ENCODE measurements at places on chromosomes 3 and 15.

DNA sequence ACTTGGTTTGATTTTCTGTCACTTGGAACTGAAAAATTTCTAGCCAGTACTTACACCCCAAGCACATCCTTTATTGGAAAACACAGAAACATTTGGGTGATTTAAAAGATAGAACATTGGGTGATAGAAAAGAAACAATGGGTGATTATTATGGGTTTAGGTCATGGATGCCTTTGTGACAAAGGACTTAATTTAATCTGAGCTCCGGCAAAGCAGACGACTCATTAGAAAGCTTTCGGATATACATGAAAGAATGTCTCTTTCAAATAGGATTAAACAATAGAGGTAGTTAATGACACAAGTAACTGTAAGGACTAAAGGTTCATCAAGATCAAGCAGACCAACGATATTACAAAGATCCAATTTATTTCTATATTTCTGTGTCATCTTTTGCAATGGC is 37.3 kb upstream of the CNTN4 start:
- DNase-seq: no peak

DNA sequence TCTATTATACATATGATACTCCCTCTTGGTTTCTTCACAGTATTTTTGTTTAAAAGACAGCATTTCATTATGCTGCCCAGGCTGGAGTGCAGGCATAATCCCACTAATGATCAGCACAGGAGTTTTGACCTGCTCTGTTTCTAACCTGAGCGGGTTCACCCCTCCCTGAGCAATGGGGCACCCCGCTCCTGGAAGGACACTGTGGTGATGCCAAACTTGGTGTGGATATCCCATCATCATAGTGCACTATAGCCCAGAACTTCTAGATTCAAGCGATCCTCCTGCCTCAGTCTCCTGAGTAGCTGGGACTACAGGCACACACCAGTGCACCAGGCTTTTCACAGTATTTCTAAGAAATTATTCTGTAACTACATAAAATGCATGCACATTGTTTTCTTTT is 14.9 kb downstream of the COLQ start:
- DNase-seq: no peak

GRCh38 chr3:133695560-133696171 is 33.9 kb upstream of the TOPBP1 start:
- DNase-seq: no peak

GRCh38 chr3:172065527-172065926 is 26.1 kb downstream of the FNDC3B start:
- DNase-seq: no peak

DNA sequence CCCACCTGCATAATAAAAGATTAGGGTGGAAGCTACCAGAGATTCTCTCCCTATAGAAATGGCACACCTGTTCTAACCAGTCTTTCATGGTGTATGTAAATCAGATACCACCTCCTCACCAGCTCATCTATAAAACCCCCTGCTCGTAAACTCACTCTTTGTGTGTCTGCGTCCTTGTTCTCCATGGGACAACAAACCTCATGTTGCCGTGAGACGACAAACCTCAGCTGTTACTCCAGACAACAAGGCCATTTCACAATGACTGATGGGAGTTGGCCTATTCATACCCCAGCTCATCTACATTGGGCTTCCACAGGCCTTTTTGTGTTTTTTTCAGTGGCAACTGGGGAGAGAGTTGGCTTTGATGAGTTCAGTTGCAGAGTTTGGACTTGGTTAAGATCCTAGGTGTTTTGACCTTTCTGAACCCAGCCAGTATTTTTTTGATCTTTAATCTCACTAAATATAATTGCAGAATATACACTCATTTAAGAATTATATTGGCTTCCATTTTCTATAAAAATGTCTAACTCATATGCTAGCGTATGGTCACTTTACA is 96.6 kb upstream of the LRIG1 start:
- no peak for DNase-seq

GRCh38 chr3:38088126-38089078 is 48.5 kb downstream of the ACAA1 start:
- no peak for DNase-seq

- DNase-seq: peak; percentile 13
Observed at GRCh38 chr3:194282436-194283122, 68.5 kb downstream of the CPN2 start.

DNA sequence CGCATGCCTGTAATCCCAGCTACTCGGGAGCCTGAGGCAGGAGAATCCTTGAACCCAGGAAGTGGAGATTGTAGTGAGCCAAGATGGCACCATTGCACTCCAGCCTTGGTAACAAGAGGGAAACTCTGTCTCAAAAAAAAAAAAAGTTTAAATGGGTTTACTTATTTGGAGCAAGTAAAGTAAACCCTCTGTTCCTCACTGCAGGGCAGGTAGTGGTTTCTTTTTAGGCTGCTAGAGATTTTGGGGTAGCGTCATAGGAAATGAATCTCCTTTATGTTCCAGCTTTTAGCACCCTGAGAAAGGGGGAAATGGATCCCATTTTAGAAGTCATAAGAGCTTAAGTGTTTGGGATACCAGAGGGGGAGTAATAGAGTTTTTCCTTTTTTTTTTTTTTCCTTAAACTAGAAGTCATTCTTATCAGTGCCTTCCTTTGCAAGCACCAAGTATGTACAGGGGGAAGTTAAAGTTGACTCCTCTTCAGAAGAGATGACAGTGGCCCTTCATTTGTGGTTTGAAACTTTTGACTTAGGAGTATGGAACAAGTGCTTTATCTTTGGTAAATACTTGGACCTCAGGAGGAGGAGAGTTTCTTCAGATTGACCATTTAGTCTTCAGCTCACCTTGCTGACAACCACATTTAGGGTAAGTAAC is 8.0 kb downstream of the PXK start:
- no peak for DNase-seq

- DNase-seq: no peak
Observed at GRCh38 chr3:161069511-161070251, 35.5 kb downstream of the B3GALNT1 start.

GRCh38 chr3:194058189-194058571 is 77.8 kb upstream of the HES1 start:
- peak; percentile 26 for DNase-seq

DNA sequence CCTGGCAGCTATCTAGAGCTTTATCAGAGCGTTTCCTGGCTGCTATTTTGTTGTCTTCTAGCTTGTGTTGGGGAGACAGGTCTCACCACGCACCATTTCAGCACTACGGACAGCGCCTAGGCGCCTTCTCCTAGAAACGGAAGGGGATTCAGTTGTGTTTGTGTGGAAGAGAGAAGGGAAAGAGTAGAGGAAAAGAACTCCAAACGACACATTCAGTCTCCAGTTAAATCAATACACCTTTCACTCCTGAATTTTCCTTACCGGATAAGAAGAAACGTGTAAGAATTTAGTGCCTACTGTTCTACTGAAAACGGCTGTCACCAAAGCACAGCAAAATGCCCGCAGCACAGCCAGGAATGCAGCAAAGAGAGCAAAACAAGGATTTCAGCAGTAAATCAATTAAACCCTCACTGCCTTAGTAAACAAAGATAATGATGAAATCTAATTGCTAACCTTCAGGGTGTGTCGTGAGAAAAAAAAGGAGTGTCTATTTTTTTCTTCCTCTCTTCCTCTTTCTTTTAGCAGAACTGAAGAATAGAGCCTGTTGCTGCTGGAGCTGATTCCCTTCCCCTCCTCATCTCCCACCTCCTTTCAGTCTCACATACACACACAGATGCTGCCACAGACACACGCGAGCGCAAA is 412 bp upstream of the CTXN2 start:
- peak; percentile 32 for DNase-seq

DNA sequence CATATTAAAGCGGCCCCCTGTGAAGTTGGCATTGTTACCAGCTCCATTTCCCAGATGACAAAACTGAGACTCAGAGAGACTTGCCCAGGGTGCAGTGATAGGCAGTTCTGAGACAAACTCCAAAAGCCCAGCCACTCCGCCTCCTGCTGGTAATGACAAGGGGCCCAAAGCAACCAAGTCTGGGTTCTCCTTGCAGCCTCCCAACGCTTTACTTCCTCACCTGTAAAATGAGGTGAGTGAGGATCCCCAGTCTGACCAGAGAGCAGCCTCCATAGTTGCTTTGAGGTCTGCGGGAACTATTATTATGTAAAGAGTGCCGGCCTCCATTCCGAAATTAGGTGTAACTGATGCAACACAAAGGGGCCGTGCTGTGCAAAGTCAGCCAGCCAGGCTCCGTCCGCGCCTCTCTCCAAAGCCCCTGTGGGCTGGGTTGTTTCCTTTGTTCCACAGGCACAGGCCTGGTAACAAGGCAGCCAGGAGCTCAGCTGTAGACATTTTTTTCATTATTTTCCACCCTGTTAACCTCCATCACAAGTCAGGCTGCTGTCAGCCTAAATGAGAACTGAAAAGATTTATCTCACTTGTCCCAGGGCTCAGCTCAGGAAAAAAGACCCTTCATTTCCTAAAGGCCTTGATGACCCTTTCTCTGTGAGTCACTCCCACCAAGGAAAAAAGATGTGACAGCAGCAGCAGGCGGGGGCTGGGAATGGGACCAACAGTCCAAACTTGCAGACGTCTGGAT is 139.1 kb upstream of the RAD18 start:
- DNase-seq: no peak

- no peak for DNase-seq
Observed at GRCh38 chr15:46607077-46607476, 972.2 kb downstream of the SQOR start.

GRCh38 chr15:29045717-29046116 is 159.9 kb downstream of the APBA2 start:
- no peak for DNase-seq

DNA sequence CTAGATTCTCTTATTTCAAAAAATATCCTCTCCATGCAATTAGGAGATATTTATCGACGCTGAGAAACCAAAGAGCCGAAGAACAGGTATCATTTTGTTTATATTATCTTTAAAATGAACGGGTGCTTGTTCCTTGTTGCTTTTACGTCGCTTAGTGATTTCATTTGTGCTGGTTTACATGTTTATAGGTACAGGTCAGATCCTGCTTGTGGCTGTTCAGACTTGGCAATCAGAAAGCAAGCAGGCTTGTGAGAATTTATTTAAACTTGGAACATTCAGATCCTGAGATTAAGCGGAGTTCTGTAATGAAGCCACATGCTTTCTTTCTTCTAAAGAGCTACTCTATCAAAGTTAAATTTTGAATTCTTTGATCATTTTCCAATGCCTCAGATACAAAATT is 43.0 kb upstream of the ATP2C1 start:
- DNase-seq: no peak

DNA sequence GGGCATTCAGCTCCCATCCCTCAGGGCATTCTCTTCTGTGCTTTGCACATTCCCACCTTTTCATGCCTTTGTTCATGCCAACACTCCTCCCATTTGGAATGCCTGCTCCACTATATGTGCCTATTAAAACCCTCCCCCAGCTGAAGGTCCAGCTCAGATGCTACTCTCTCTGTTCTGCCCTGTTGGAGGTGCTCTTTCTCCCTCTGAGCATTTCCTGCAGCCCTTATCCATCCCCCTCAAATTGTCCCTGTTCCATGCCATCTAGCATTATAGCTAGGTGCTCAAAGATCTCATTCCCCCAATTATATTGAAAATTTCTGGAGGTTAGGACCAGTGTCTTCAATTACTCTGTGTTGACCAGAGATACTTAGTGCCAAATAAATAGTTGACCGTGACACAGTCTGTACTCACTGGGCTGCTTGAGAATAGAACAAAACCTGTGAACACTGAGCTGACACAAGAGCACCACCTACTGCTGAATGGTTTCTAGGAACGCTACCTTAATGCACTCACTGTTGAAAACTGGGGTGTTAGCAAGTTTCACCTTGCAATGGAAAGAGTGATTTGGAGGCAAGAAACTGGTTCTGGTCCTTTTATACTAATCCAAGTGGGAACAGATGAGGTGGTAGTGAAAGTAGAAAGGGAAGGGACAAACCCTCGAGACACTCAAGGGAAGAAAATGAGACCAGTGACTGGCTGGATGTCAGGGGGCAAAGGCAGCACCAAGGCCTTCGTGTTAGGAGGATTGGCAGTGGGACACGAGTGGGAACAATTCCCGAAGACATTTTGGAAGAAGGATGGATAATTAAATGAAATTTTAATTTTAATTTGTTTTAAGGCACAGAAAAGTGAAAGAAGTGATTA is 289.8 kb upstream of the ROPN1 start:
- DNase-seq: no peak

GRCh38 chr15:69515926-69516325 is 63.3 kb downstream of the RPLP1 start:
- DNase-seq: no peak

GRCh38 chr3:10716964-10717363 is 99.1 kb upstream of the SLC6A11 start:
- no peak for DNase-seq

DNA sequence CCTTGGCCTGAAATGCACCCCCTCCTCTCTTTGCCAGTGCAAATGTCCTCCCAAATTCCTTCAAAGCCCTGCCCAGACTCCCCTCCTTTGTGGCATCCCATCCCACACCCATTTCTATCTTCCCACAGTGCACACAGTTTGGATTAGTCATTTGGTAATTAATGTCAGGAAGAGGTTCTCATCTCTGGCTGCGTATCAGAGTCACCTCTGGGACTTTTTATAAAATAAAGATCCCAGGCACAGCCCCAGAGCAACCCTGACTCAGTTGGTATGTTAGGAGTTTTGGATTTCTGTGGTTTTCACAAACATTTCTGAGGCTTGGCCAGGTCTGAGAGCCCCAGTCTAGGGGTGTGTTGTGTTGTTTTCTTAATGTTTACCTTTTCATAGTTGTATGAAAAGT is 41.6 kb downstream of the C3orf20 start:
- no peak for DNase-seq

- DNase-seq: no peak
Observed at GRCh38 chr15:62219799-62220198, 54.7 kb upstream of the C2CD4B start.

DNA sequence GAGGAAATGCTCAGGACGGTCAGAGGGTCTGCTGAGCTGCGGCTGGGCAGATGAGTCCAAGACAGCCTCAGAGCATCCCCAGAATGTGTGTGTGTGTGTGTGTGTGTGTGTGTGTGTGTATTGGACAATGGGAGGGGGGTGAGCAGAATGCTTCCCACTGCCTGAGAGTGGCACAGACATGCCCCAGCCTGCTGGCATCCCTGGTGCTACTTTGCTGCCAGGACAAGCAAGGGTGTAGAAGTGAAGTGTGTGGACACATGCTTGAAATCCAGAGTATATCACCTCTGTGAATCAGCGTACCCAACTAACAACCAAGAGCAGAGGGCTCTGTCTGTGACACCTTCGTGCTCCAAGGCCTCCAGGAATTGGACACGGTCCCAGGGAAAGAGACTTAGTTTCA is 76.3 kb downstream of the SLC9A9 start:
- no peak for DNase-seq

DNA sequence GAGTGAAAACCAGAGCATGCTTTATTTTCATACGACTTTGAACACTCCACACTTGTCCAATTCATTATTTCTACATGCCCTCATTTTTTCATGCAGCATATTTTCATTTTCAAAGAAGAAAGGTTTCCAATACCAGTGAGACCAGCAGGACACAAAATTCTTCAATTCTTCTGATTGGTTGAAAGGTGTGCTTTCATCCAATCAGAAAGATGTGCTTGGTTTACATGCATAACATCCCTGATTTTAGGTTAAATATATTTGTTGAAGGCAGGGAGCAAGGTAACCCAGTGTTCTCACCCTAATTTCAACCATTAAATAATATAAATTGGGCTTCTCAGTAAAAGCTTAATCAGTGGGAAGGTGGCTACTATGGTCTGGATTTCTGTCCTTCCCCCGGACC is 47.5 kb upstream of the PPIB start:
- DNase-seq: no peak

Measured in uterus (tissue), 4 donors.